Adrenal gland (tissue), 19 donors: ENCODE measurements at places on chromosomes 4 and X. TPM values are rescaled to one million over a fixed set of nuclear protein-coding genes. Genes with fewer than 3 reads are reported as not detected.

RIPPLY1 gene
- not detected for total RNA-seq

- no peak for DNase-seq
Observed at GRCh38 chrX:7108030-7108429, 39.5 kb upstream of the STS start.

VCX gene
- total RNA-seq: not detected

SPANXN5 gene
- total RNA-seq: not detected

- DNase-seq: no peak
Observed at GRCh38 chr4:6056976-6057766, 38.9 kb upstream of the C4orf50 start.

HTN3 gene
- total RNA-seq: not detected

- no peak for DNase-seq
Observed at GRCh38 chr4:182421753-182422152, 178.6 kb downstream of the TENM3 start.

DNA sequence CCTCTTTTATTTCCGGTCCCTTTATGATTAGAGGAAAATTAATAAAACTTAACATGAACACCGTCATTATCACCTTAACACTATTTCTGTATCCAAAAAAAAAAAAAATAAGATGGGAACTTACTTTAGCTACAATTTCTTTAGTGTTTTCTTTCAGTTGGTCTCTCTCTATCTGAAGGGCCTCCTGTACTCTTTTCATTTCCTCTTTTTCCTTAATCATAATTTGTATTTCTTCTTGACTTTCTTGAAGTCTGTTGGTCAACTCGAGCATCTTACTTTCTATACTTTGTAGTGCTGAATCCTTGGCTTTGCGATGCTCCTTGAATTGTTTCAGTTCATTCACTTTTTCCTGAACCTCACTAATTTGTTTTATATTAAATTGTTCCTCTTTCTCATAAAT is 45.3 kb upstream of the BDH2 start:
- DNase-seq: no peak

GRCh38 chrX:111124418-111124817 is 28.4 kb downstream of the PAK3 start:
- DNase-seq: no peak

GRCh38 chr4:175951794-175952193 is 113.8 kb upstream of the WDR17 start:
- DNase-seq: no peak

DNA sequence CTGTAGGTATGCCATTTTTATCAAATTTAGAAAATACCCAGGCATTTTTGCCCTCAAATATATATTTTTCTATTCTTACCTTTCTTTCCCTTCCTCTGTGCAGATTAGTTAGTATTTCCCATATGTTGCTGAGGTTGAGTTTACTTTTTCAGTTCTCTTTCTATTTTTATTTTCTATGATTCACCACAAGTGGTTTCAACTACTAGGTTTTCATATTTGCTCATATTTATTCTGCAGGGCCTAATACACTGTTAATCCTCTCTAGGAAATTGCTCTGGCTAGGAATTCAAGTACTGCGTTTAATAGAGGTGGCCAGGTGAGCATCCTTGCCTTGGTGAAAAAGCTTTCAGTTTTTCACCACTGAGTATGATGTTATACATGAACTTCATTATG is 1535.3 kb upstream of the PCDH10 start:
- DNase-seq: no peak

OPRPN gene
- not detected for total RNA-seq

HELT gene
- not detected for total RNA-seq

DNA sequence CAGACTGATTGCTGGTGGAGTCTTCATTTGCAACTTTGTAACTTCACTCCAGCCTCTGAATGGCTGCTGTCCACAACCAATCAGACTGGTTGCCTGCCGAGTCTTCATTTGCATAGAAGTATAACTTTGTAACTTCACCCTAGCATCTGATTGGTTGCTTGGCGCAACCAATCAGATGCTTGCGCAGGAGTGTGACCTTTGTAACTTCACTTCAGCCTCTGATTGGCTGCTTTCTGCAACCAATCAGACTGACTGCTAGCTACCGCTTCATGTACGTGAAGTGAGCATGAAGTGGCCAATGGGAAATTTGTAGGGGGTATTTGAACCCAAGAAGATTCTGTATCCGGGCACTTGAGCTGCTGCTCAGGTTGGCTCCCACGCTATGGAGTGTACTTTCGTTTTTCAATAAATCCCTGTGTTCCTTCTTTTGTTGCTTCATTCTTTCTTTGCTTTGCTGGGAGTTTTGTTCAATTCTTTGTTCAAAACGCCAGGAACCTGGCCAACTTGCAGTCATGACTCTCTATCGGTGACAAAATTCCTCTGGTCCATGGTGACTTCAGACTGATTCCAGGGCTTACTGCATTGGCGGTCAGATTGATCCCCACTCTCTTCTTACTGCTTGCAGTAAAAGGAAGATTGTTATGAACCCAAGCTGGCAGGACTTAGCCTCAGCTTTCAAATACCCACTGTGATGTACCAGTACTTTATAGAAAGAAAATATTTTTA is 46.4 kb upstream of the FGG start:
- DNase-seq: no peak

DNA sequence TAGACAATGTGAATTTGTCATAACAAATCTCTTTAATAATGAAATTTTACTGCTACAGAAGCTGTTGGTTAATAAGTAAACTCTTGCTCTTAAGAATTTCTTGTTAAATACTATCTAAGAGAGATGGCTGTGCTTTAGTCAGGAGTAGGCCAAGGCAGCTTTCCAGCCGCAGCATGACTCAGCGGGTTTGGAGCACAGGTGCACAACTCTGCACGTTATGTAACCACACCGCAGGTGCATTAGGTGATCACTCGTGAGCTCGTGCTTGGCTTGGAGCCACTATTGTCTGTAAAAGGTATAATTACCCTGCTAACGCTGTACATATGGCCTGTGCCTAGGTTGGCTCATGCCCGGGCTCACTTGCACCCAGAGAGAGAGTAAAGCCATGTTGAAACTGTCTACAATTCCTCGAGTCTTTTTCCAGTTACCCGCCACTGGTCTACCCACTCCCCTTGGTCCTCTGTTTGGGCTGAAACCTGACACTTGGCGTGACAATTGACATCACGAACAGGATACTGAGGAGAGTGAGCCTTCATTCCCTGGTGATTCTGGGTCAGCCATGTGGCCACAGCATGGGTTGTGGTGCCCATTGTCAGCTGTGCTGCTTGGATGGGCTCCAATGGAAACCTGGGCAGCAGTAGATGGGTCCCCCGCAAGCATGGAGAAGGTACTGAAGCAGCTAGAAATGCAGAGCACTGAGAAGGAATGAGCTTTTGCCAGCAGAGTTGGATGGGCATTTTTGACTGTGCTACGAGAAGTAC is 18.4 kb upstream of the ANAPC4 start:
- no peak for DNase-seq

GRCh38 chr4:147160908-147161513 is 215.3 kb upstream of the TTC29 start:
- DNase-seq: peak; percentile 59
